Stimulated activated CD8-positive, alpha-beta memory T cell treated with anti-CD3 and anti-CD28 coated beads, Interleukin-15, amount 100 ng/mL, for 4 hours (primary cell): ENCODE measurements at places on chromosomes 1 and 21.

- no peak for DNase-seq
Measured at GRCh38 chr1:32398401-32398800, 4.2 kb upstream of the BSDC1 start.

GRCh38 chr1:218679988-218680748 lies 335.0 kb downstream of the TGFB2 start:
- DNase-seq: no peak

DNA sequence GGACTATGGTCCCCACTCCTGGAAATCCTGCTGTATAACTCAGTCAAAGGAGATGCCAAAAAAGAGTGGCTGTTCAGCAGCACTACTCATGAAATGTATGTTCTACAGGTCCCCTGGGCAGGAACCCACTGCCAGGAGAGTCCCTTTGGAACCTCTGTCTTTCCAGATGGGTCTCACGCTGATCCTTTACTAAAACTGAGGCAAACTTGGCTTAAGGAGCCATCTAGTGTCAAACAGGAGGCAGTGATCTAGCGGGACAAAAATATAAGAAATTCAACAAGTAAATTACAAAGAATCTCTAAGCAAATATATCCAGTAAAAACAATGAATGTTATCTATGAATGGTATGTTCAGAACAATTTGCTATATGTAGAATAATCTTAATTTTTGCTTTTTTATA lies 80.5 kb upstream of the PRMT6 start:
- no peak for DNase-seq

- no peak for DNase-seq
Measured at GRCh38 chr1:37605061-37605650, 9.4 kb upstream of the GNL2 start.

DNA sequence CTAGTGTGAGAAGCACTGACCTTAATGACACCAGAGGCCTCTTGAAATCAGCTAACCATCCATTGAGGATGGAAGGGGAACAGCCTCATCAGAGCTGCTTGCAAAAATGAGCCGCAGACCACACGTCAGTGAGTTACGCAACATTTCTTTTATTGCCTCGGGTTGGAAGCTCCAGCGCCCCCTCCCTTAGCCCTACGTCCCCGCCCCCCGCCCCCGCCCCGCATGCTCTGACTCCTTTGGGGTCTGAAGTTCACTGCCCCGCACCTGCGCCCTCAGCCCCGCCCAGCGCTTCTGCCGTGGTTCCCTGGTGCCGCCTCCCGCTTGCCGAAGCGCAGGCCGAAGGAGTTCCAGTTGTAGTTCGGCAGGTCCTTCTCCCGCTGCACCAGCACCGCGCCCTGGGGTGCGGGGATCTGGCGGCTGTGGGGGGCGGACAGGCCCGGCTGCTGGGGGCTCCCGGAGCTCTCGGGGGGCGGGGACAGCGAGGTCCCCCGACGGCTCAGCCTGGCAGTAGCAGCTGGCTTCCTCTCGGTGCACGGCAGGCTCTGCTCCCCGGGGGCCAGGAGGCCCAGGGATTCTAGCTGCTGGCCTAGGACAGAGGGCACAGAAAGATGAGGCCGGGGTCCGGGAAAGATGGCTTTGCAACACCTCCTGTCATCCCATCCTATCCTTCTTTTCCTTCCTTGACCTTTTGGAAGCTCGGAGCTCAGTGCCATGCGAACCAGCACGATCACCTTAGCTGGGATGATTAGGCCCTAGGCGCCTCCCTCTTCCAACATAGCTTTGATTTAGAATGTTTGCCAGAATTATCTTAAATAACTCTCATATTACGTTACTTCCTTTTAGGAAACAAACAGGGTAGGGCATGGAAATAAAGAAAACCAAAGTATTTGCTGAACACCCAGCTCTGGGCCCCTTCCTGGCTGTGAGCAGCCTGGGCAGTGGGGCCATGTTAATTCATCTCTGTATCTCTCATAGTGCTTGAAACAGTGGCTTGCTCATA lies 5.8 kb downstream of the KISS1 start:
- DNase-seq: no peak

DNA sequence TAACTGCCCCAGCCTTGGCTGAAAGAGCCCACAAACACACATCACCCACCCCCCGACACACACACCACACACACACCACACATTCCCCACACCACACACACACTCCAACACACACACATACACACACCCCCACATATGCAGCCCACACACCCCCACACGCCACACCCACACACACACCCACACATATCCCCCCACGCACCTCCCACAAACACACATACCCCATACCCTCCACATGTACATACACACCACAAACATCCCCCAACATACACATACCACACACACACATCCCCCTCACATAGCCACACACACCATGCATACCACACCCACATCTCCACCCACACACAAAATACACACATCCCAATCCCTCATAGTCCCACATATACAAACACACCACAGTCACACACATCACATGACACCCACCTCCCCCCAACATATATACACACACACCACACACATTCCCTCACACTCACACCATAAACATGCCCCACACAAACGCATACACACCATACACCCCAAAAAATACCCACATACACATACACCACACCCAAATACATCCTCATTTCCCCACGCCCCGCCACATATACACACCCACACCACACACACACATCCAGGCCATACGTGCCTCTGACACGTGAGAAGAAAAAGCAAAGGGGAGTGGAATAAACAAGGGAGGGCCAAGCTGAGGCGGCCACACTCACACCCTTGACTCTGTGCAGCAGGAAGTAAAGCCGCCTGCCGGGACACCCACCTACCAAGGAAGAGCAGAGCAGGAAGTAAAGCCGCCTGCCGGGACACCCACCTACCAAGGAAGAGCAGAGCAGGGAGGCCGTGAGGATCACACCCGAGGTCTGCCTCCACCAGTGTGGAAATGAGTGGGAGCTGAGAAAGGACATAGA lies 53.7 kb downstream of the HSF2BP start:
- DNase-seq: no peak

DNA sequence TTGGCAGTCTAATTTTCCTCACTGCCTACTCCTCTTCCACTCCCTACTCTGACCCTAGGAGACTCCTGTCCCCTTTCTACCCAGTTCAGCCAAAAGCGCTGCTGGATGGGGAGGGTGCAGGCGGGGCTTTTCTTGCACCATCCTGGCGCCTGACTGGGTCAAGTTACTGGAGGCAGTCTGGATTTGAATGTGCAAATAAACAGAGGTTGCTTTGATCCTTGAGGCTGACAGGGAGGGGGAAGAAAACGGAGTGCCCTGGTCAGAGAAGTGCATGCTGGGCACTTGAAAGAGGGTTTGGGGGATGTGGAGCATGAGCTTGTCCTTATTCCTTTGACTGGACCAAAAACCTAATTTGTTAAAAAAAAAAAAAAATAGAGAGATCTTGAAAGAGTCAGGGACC lies 76.8 kb upstream of the SOX13 start:
- no peak for DNase-seq

GRCh38 chr1:225998560-225999226 lies 450 bp downstream of the SDE2 start:
- DNase-seq: no peak

DNA sequence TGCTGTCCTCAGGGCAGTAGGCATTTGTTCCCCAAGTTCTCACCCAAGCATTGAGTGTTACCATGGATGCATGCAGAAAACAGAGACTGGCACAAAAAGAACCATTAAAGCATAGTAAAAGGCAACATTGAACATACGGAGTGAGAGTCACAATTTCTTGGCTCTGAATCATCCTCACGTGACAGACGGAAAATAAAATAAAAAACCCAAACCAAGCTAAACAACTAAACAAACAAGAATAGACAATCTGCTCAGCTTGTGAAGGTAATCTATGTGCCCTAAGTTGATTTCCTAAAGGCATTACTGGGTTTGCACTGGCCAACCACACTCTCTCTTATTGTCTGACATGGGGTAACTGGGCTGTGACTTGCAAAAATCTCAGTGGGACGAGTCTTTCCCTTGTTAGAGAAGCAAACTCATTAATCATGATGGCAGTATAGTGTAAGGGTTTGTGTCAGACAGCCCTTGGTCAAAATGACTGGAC lies 306.0 kb downstream of the ASTN1 start:
- DNase-seq: no peak

DNA sequence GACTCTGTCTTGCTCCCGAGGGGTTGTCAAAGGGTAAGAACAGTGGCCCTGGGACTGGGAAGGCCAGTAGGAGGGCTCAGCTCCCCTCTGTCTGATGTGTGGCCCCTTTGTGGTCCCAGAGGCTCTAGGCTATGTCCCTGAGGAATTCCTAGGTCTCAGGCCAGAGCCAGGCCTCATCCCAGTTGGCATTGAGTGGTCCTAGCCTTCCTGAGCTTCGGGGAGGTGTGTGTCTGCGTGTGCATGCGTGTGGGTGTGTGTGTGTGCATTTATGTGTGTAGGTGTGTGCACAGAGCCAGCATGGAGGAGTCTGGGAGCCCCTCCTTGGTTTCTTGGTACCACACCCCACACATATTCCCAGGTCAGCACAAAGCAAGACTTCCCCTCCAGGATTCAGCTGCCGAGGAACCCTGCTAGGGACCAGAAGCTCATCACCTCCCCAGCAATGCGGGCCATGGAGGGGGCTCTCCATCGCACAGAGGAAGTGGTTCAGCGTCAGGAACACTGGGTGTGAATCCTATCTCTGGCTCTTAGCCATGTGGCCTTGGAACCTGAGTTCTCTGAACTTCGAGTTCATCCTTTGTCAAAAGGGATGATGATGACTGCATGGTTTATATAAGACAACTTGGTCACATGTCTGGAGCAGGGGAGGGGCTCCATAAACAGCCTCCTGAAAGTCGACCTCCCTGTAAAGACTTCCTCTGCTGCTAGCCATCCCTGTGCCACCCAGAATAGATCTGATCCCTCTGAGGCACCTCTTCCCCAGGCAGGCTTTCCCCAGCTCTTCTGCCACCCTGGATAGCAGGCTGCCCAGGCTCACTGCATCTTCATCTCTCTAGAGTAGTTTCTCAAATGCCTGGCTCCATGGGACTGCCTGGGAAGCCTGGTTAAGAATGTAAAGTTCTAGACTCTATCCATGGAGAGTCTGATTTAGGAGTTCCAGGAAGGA lies 8.3 kb upstream of the EPS8L3 start:
- no peak for DNase-seq

DNA sequence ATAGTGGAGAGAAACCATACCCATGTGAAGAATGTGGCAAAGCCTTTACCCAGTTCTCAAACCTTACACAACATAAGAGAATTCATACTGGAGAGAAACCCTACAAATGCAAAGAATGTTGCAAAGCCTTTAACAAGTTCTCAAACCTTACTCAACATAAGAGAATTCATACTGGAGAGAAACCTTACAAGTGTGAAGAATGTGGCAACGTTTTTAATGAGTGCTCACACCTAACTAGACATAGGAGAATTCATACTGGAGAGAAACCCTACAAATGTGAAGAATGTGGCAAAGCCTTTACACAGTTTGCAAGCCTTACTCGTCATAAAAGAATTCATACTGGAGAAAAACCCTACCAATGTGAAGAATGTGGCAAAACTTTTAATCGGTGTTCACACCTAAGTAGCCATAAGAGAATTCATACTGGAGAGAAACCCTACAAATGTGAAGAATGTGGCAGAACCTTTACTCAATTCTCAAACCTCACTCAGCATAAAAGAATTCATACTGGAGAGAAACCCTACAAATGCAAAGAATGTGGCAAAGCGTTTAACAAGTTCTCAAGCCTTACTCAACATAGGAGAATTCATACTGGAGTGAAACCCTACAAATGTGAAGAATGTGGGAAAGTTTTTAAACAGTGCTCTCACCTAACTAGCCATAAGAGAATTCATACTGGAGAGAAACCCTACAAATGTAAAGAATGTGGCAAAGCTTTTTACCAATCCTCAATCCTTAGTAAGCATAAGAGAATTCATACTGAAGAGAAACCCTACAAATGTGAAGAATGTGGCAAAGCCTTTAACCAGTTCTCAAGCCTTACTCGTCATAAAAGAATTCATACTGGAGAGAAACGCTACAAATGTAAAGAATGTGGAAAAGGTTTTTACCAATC lies 80.0 kb downstream of the JMJD4 start:
- DNase-seq: no peak
